ENCODE measurements at places on chromosomes 7 and 10. TPM values are rescaled to one million over a fixed set of nuclear protein-coding genes. Genes with fewer than 3 reads are reported as not detected.

- no peak for DNase-seq
These were observed 16.1 kb upstream of the CSGALNACT2 start for GRCh38 chr10:43122096-43122495.

Gene APBB1IP
- 73.9 TPM for total RNA-seq

DNA sequence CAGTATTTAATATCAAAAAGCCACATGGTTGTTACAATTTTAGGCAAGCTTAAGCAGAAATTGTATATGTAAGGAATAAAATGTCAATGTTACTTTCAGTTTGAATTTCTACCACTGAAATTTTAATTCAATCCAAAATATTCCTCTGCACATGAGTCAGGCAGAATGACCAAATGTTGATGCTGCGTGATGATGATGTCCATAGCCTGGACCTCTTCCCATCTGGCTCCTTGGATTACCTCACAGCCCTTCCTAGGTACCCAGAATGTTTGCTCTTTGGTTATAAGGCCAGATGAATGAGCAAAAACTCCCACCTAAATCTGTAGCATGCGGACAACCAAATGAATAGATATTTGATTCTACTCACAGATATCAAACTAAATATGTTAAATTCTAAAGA, 258.3 kb upstream of the IMMP2L start:
- no peak for DNase-seq

DNA sequence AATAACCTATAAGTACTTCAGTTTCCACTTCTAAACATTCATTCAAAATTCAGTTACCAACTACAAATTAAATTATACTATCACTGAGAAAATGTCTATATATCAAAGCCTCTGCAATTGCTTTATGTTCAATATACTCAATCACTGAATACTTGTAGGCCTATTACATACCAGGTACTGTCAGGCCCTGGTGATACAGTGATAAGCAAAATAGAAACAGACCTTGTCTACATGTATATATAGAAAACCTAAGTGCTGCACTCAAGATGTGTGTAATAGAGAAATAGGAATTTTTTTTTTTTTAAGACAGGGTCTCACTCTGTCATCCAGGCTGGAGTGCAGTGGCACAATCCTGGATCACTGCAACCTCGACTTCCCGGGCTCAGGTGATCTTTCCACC, 53.7 kb upstream of the PHF14 start:
- DNase-seq = no peak

- no peak for DNase-seq
These were observed 10.7 kb upstream of the POT1 start for GRCh38 chr7:124940306-124940705.

- no peak for DNase-seq
These were observed 34.8 kb upstream of the BICC1 start for GRCh38 chr10:58477902-58478301.

Gene NPSR1
- total RNA-seq = not detected

GRCh38 chr10:100986952-100987684, at the start of the genes MRPL43 and TWNK:
MRPL43 (minus strand) TSS chr10:100987497; CDS start chr10:100987443, 54 bp downstream.
TWNK (plus strand) TSS chr10:100987543; CDS start chr10:100988211, 668 bp downstream.
- peak; percentile 76 for DNase-seq

DNA sequence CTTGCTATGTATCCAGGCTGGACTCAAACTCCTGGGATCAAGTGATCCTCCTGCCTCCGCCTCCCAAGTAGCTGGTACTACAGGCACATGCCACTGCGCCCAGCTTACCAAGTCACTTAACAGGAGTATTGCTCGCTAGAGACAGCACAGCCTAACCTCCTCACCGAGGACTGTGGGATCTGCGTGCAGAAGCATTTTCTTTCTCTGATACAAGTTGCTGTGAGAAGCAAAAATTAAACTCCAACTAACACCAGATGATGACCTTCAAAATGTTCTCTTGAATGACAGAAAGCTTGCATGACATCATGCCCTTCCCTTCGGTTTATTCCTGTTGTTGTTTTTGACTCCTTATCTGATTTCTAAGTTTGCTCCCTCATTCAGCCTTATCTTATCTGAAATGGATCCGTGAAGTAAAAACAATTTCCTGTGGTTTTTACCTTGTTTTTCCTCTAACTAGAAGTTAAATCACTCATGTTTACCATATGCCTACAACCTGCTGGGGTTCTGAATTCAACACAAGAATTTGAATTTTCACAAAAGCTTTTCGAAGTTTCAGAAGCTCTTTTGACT, 94.4 kb upstream of the KIF5B start:
- DNase-seq = no peak

DNA sequence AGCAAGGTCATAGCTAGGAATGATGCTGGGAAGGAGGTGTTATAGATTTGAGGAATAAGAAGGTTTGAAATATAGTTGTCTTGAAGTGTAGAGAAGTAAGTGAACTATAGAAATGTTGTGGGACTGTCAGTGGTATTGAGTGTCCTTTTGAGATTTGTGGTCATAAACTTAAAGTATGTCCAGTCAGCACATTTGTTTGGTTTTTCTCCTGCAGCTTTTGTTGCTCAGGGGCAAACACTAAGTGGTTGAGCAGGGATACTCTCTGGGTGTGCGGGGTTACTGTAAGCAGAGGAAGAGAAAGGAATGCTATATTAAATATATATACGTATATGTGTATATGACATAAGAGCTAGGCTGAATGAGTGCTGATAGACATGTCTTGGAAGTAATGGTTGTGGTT, 67.1 kb downstream of the HECTD2 start:
- no peak for DNase-seq

DNA sequence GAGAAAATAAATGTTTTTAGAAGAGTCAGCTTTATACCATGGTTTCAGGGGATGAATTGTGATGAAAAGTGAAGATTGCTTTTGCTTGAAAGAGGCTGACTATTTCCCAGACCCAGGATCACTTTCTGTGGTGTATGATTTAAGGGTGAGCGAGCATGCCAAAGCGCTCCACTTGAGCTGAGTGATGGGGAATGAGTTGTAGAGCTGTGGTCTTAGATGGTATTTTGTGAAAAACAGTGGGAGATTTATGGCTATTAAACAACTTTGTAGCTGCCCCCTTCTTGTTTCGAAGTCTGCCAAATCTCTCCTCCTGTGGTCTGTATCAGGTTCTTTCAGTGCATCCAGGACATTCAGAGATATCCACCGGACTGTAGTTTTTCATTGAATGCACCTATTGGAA, 888.2 kb downstream of the LRMDA start:
- DNase-seq = no peak

DNA sequence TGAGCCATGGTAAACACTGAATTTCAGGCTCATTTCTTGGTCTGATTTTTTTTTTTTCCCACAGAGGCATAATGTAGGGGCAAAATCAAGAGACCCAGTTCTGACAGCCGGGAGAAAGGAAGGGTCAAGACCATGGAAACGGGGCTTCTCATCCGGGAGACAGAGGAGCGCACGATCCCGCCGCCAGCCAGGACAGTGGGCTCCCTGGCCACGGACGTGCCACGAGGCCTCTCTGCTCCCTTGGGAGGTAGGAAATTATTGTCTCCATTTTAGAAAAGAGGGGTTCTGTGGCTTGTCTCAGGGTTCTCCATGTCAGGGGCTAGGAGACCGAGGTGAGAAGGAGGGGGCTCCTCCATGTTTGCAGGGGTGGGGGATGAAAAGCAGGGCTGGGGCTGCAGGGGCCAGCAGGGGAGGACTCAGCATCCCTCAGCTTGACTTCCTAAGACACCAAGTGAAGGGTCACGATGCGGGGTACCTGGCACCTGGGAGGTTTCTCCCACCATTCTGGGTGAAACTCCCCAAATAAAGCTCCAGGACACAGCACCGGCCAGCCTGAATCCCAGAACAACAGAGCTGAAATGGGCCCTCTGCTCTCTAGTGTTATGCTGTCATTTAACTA, 37.6 kb downstream of the PPIF start:
- DNase-seq = no peak

Gene PAPOLB
- not detected for total RNA-seq

GRCh38 chr7:17580141-17580540, 281.7 kb downstream of the AHR start:
- DNase-seq = no peak

DNA sequence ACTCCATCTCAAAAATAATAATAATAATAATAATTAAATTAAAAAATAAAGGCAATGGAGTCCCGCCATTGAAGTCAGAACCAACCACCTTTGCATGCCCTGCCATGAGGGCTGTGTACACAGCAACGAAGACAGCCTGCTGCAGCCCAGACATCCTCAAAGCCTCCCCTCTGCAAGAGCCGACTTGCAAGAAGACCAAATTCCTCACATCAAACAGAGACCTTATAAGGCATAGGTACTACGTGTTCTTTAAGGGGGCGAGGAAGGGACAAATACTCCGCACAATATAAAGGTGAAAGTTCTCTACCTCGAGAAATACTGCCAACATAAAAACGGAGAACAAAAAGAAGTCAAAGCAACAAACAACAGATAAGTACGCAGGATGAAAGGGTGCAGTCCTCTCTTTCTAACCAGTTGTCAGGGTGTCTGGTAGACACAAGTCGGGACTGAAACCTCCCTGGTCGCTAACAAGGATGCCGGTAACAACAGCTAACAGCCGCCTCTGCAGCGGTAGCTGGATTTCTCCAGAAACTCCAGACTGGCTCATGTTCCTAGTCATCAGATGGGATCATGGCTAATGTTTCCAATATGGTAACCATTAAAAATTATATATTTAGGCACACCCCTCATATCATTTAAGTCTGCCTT, 23.6 kb downstream of the FGFR2 start:
- no peak for DNase-seq

DNA sequence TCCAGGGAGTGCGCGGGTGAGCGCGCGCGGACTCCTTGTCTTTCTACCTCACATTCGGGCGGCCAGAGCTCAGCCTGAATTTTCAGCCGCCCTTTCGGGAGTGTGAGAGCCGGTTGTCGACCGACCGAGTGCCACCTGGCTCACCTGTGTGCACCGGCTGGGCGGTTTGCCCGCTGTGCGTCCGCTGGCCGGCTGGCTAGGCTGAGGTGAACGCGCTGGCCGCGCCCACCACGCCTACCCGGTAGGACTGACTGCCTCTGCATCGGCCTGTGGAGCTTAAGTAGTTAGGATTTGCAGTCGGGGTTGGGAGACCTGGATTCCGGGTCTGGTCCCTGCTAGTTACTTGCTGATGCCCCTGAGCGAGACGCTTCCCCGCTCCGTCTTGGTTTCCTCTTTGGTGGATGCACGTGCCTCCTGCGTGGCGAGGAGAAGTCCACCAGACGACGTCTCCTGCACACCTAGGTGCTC, 553 bp downstream of the TSPAN15 start:
- no peak for DNase-seq

- DNase-seq = no peak
These were observed 31.9 kb downstream of the LCOR start for GRCh38 chr10:96863922-96864543.

Gene CDHR1
- 0.73 TPM for total RNA-seq

Gene MLLT10
- total RNA-seq = 72.0 TPM

GRCh38 chr10:124032971-124033886, 60.2 kb downstream of the CHST15 start:
- DNase-seq = no peak

- DNase-seq = no peak
These were observed 490 bp downstream of the TNS3 start for GRCh38 chr7:47581438-47581803.

- no peak for DNase-seq
These were observed 17.5 kb downstream of the VPS50 start for GRCh38 chr7:93249491-93250148.

DNA sequence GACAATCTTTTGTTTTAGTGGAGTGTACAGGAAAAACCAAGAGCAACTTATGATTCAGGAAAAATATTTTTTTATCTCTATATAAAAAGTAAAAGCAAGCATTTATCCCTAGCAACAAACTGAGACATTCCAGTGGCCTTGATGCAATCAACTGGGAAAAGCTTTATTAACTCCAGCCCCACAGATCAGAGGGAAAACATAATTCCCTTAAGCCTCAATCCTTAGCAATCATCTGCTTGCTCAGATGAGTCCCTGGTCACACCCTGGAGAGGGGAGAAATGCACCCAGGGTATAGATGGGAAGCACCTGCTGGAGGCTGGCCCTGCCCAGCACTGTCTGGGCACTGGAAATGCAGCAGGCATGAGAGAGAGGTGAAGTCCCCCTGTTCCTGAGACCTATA, 636.6 kb downstream of the TNS3 start:
- no peak for DNase-seq

Gene ZNF518A
- 11.4 TPM for total RNA-seq

DNA sequence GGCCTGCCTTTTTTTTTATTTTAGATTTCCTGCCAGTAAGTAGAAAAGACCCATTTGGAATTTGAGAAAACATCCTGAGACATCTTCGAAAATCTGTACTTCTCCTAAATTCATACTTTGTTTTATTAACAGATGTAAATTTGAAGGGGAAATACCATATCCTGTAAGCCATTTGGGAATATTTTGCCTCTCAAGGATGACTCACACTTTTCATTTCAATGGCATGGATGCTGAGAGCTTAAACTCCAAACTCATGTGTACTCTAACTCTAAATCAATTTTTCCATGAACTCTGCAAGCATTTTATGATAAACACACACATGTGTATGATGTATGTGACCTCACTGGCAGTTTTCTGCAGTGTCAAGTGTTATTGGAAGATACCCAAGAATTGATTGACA, 89.0 kb downstream of the SEMA3A start:
- no peak for DNase-seq

Gene RBM20
- not detected for total RNA-seq

DNA sequence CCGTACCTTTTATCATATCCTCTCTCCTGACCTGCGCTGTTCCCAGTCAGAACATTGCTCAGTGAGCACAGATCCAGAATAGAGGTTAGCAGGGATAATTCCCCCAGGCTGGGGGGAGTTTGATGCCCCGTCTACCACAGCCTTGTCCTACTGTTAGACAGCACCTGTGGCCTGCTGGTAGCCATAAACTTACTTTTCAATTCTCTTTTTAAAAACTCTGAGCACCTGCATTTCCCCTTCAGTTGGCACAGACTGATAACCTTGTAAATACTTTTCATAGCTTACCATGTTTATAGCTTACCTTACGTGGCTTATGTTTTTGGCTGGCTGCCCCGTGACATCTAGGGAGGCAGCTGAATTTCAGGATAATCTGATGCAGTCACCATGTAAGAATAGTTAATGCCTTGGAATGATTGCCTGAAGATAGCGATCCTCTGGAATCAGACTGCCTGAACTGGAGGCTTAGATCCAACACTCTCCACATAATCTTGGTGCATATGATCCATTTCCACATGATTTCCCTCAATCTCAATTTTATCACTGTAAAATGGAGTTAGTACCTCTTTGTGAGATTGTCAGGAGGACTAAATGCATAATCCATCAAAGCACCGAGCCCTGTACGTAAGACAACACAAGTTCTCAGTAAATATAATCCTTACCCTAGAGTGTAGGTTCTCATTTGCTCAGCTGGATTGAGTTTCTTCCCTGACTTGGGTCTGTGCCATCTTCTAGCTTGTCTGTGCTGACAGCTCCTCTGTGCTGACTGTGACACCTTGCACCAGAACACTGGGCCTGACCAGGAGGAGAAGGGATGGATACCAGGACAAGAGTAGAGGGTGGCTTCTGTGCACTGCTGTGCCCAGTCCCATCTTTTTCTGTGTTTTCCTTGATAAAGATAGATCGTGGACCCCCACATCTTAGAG, 111.7 kb upstream of the GJD4 start:
- DNase-seq = no peak

Data from T-helper 17 cell (primary cell).